Common myeloid progenitor, CD34-positive (primary cell): ENCODE measurements at places on chromosomes 1 and 21.

DNA sequence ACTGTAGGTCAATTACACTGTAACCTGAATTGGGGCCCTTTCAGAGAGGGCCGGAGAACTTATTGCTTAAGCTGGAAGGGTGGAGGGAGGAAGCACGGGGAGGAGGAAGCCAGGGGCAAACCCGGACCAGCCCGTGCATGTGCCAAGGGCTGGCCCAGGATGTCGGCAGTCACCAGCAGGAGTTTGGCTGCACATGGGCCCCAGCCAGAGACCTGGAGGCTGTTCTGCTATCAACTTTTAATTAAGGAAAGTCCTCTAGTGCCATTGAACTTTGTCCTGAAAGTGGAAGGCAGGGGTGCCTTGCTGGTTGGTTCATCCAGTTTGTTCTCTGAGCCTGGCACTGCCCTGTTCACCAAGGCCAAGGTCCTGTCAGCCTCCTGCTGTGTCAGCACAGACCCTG, 200.8 kb upstream of the VAMP3 start:
- no peak for DNase-seq

DNA sequence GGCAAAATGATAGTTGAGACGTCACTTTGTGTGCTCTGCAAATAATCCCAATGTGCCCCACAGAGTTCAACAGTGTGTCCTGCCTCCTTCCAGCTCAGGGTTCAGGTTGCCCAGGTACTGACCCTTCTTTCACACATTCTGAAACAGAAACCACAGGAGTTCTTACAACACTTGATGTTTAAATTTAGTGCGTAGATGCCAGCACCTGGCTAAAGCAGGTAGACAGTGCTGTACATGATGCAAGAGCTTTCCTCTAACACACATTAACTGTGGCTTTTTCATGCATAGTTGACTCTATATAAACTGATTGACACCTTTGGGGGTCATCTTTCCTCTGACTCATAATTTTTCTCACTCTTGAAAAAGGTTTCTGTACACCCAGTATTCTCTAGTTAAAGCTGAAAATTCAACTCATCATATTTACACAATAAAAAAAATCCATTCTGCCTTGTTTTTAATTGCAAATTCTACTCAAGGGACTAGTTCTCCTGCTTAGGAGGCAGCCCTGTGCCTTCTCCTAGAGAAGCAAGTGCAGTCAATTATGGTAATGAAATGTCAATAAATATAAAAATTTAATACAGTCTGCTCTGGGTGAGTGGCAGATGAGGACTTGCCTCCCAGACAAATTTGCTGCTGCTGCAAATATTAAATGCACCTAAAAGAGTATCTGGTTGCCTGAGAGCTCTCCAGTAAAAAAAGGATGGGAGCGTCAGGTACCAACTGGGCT, 91.4 kb downstream of the NR5A2 start:
- no peak for DNase-seq

DNA sequence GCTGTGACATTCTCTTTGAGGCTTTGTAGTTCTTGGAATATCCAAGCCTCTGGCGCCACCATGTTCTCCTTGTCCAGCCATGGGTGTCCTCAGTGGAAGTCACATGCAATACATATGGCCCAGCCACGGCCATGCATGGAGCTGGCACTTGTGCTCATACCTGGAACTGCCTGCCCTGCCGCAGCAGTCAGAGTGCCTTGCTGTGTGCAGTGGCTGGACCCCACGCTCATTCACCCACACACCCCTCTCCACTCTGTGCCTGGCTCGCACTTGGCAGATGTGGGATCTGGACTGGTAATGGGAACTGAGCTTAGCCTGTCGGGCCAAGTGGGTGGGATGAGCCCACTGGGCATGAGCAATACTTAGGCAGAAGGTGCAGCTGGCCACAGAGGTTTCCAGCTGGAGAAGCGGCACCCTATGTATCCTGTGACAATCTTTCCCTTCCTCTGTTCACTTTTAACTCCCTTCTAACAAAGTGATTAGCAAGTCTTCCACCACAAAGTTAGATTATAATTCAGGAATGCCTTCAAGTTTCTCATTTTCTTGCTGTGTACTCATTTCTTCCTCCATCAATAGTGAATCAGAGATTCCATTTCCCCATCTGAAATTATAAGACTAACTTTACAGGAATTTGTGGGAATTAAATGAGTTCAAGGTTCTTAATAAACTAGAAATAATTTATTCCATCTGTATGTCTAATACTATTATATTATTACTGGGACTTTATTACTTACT, 351.6 kb upstream of the NCAM2 start:
- DNase-seq, result no peak

DNA sequence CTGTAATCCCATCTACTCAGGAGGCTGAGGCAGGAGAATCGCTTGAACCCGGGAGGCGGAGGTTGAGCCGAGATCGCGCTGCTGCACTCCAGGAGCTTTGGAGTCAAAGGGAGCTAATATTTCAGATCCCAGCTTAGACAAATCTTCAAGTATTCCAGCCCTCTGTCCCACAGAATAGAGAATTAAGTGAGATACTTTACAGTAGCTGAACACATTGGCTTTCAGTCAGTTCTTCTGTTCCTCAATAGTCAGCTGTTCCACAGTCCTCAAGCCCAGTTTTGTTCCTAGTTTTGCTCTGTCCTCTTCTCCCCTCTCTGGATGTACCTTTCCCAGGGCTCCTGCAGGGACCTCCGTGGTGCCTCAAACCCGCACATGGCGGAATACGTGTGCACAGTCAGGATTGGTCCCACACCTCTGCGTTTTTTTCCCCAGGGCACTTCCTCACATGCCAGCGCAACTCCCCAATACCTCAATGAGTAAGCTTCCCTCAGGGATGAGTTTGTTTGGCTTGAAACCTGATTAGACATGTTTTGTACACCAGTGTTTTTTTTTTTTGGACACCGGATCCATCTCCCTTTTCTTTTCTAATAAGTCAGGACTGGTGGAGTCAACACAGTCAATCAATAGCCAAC, 1.2 kb downstream of the MFN2 start:
- no peak for DNase-seq

DNA sequence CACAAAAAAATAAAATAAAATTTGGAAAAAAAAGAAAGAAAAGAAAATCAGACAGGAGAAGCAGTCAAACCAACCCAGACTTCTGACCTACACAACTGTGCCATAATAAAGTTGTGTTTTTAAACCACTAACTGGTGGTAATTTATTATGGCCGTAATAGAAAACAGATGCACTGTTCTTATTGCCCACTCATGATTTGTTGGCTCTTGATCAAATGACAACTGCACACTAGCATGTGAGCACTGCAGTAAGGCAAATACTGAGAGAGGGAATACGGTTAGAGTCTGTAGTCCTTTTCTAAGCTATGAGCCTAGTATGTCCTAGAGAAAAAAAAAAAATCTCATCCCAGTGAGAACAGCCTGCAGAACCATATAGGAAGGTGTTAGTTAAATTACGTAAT, 61.2 kb upstream of the TNR start:
- DNase-seq, result no peak

- no peak for DNase-seq
Measured at GRCh38 chr1:2452201-2452931, 23.7 kb upstream of the PLCH2 start.
